ENCODE measurements at places on chromosomes 1 and 21. TPM values are rescaled to one million over a fixed set of nuclear protein-coding genes. Genes with fewer than 3 reads are reported as not detected.

Gene NR5A2
- 0.36 TPM for total RNA-seq

Gene LCE2C
- total RNA-seq: not detected

Gene HCRTR1
- total RNA-seq: not detected

Gene NTNG1
- 6.8 TPM for total RNA-seq

Gene RNU1-2
- total RNA-seq: under 0.01 TPM

Gene CNR2
- not detected for total RNA-seq

Gene GCSAML
- not detected for total RNA-seq

Gene SLC45A1
- total RNA-seq: 0.75 TPM

Measured in PC-3 (cell line).